NCI-H2081 (cell line): ENCODE measurements at places on chromosomes 11 and 22.

DNA sequence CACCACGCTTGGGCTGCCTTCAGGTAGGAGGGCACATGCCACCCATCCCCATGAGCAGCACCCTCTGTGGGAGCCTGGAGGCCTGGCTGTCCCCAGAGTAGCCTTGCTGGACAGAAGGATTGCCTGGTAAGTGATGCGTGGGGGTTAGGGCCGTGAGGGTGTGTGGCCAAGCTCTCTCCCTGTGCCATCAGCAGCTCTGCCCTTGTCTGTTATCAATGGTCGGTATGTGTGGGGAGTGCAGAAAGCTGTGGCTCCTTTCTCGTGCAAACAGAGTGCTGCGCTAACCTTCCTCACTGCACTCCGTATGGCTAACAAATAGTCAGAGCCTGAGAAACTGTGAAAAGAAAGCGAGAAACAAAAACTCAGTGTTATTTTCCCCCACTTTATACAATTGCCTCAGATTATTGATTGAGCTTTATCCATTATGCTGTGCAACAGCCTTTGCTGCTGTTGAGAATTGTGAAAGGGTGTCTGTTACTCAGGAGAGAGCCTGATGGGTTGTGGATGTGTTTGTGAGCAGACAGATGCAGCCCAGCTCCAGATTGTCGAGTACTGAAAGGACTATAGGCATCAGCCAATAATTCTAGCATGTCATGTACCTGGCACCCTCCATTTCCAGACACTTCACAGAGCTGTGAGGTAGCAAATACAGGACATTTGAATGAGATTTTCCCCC lies 432.2 kb downstream of the NTM start:
- no peak for DNase-seq

DNA sequence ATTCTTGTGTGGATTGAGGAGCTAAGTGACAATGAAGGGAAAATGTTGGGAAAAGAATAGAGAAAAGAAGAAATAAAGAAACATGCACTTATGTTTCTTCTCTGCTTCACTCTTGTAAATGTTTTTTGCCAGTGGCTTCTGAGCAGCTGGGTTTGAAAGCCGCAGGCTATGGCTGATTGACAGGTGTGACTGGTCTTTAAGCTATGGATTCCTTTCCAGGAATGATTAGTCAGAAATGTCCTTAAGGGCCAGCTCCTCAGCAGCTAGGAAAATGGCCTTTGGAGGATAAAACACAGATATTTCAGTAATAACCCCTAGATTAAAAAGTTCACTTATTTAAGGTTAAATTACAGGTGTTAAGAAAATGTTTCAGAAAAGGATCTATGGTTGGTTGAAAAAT lies 6.5 kb upstream of the USP28 start:
- no peak for DNase-seq

GRCh38 chr22:37282385-37282677 lies at the start of gene CYTH4:
Gene CYTH4 (plus strand): TSS chr22:37282508. CDS start chr22:37282570, 62 bp downstream.
- DNase-seq: no peak

- DNase-seq: no peak
Observed at GRCh38 chr11:103848686-103849085, 187.8 kb upstream of the DDI1 start.

GRCh38 chr11:16796311-16796710 lies 57.9 kb downstream of the C11orf58 start:
- DNase-seq: no peak

GRCh38 chr22:20021196-20022181 lies 579 bp downstream of the TANGO2 start:
- no peak for DNase-seq

- no peak for DNase-seq
Observed at GRCh38 chr11:40183073-40184064, 1276.1 kb downstream of the LRRC4C start.

- DNase-seq: no peak
Observed at GRCh38 chr11:92286709-92287108, 62.1 kb downstream of the FAT3 start.

DNA sequence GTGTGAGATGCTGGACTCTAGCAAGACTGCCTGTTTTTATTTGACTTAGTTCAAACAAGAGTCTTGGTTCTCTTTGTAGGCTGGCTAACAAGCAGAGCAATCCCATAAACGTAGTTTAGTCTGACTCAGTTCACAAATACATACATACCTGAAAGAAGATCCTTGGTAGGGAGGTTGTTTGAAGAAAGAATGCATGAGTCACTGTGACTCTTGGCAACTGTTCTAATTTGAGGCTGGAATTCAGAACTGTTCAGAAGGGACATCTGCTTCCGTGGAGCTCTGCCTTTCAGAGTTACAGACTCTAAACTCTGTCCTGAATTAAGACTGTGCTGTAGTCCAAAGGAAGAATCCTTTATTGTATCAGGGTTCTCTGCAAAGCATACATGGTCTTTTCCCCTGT lies 32.2 kb downstream of the C2CD3 start:
- DNase-seq: no peak

DNA sequence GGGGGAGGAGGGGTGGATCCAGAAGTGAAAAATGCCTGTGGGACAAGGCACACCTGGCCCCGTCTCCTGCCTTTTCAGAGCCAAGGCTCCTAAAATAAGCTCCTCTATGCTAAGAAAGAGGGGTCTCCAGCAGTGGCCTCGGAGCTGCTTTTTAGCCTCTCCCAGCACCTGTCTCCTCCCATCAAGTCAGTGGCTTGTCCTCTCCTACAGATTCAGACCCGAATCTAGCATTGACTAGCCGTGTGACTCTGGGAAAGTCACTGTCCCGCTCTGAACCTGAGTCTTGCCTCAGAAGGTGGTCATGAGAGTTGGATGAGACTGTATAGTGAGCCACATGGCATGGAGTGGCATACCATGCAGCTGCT lies 90.8 kb upstream of the THY1 start:
- no peak for DNase-seq

- no peak for DNase-seq
Observed at GRCh38 chr11:61514050-61514917, 5.7 kb downstream of the LRRC10B start.

GRCh38 chr22:50035131-50035881 lies 22.7 kb upstream of the IL17REL start:
- no peak for DNase-seq

DNA sequence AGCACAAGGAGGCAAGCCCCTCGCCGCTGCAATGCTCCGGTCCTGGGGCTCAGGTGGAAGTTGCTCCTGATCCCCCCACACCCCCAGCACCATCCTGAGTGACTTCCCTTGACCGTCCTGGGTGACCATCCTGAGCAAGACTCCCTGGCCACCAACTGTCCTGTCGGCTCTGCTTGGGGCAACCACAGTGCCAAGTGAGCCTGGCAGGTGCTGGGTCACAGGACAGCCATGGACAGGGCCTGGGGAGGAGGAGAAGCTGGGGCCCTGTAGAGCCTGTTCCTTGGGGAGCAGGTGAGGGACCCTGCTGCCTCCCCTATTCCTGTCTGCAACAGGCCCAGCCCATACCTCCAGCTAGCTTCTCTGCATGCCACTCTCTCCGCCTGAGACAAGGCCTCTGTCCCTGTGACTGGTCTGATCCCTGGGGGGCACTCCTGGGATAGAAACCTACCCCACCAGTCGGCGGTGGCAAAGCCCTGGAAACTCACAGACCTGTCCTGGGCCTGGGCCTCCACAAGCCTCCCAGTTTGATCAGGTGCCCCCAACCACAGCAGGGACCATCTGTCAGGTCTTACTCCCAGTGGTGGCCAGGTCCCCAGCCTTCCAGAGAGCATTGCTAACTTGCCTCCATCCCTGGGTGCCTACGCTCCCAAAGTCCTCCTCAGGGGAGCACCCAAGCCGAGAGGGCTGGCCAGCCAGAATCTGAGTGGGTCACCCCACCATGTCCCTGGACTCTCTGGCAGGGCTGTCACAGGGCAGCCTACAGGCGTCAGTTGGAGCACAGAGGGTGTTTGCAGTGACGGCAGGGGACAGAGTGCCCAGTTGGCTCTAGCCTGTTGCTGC lies 68.7 kb upstream of the WNT7B start:
- DNase-seq: no peak

DNA sequence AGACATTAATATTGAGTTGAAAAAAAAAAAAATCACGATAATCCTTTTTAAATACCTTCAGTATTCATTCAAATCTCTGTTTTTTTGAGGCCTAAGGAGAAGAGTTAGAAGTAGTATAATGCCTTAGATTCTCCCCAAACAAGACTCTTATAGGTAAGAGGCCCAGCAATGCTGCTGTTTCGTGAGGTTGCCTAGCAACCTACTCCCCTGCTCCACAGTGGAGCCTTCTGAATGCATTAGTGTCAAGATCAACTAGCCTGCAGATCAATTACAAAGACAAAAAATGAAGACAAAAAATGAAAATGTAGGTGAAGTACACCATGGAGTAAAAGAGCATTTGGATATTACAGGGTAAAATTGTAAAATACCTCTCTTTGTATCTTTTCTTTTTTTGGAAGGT lies 229.8 kb upstream of the LUZP2 start:
- no peak for DNase-seq

DNA sequence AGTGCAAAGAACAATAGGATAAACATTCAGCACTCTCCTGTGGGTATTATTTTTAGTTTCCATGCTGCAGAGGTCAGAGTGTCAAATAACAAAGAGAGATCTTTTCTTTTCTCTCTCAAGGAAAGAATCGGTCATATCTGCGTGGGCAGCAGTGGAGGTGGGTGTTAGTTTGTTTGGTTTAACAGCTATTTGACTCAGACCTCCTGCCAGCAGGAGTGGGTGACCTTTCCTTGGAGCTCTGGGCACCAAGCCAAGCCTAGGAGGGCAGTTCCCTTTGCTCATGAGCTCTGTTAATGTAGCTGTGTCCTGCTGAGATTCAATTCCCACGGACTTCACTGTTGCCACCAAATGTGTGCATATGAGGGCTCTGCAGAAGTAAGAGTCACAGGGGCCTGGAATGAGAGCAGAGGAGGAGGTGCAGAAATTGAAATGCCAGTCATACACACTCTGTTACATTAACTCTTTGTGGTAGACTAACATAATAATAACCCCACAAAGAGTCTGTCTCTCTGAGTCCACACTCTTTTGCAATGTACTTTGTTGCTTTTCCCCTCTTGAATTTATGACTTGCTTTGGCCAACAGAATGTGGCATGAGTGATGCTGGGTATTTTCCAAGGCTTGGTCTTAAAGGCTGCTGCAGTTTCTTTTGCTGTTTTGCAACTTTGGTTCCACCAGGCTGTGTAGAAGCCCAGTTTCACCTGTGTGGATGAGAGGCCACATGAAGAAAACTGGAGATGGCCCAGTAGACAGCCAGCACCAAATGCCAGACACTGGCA lies 76.0 kb upstream of the GRK3 start:
- DNase-seq: peak; percentile 30

DNA sequence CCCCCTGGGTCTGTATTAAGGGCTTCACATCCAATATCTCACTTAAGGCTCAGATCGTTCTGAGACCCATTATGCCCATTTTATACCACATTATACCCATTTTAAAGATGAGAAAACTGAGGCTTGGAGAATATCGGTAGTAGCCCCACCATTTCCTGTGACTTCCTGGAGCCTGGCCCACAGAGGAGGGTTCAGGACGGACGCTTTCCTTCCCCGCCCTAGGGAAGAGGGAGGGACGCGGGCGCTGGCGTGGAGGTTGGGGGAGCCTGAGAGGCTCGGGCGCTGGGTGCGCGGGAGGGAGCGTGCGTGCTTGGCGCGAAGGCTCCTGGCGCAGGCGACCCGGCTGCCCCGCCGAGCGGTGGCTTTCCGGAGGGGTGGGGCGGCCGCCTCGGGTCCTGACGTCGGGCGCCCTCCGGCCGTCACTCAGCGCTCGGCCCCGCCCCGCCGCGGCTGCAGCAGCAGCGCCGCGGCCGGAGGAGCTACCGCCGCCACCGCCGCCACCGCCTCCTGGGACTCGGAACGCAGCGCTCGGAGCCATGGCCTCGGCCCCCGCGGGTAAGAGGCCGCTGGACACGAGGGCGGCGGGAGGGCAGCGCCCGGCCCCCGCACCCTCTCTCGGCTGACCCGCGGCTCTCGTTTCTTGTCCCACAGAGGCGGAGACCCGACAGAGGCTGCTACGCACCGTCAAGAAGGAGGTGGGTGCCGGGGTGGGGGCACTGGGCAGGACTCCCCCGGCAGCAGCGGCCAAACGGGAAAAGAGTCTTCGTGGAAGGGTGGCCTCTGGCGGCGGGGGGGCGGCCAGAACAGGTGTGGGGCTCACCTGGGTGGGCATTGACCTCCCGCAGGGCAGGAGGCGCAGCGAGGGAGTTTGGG lies at the start of gene SGSM1:
TSS of gene SGSM1 (plus strand) at position 422 of the 873 bp plus-strand sequence. CDS start at position 537, 115 bp downstream.
- DNase-seq: peak; percentile 81

DNA sequence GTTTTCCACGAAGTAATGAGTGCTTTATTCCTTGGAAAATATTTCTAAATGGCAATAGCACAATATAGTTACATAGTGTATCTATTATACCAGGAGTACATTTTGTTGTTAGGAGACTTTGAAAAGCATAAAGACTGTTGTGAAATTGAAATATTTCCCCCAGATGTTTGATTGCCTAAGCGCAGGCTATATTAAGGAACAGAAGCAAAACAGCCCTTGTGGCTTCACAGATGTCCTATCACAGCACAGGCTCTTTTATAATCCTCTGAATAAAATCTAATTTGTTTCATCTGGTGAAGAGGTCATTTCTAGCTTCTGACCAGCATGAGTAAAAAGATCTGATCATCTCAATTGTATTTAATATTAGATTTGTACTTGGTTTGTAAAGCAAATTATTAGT lies 48.2 kb downstream of the BSX start:
- DNase-seq: no peak

- no peak for DNase-seq
Observed at GRCh38 chr11:45982656-45983470, 60.4 kb downstream of the LARGE2 start.

- DNase-seq: no peak
Observed at GRCh38 chr11:5666402-5666793, 18.5 kb downstream of the TRIM5 start.

- peak; percentile 25 for DNase-seq
Observed at GRCh38 chr11:12692229-12693075, 18.2 kb downstream of the TEAD1 start.

DNA sequence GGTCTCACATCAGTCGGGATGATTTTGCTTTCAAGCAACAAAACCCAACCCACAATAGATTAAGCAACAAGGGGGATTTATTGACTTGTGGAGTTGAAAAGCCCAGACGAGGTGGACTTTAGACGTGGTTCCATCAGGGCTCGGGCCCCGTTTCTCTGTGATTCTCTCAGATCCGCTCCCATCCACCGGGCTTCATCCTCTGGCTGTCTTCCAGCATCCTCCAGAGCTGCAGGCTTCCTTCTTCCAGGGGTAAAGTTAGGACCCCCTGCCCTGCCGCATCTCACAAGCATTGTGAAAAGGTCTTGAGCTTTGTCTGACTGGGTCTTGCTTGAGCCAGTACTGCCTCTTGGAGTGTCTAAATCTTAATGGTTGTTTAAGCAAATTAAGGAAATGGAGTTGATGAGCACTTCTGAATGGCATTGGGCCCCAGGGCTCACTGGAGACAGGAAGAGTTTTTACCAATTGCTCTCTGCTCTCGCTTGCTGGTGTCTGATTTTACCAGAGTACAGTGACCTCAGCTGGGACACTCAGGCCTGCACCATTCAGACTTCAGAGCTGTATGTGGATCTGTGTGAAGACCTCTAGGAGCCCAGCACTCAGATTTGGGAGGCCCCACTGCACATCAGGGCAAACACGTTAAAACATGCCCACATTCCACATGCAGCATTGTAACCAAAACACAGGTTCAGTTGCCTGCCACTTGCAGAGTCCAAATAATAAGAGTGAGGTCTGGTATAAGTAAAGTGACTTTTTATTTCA lies 13.5 kb upstream of the FTH1 start:
- DNase-seq: no peak

GRCh38 chr11:74070723-74071492 lies 62.0 kb upstream of the UCP3 start:
- no peak for DNase-seq

GRCh38 chr22:46429325-46429853 lies 93.9 kb downstream of the TRMU start:
- DNase-seq: no peak

- DNase-seq: no peak
Observed at GRCh38 chr11:514606-515005, 7.6 kb upstream of the RNH1 start.

- DNase-seq: no peak
Observed at GRCh38 chr11:130473056-130473794, 24.8 kb downstream of the ADAMTS15 start.
